ENCODE measurements at places on chromosomes 4 and X. TPM values are rescaled to one million over a fixed set of nuclear protein-coding genes. Genes with fewer than 3 reads are reported as not detected.

DNA sequence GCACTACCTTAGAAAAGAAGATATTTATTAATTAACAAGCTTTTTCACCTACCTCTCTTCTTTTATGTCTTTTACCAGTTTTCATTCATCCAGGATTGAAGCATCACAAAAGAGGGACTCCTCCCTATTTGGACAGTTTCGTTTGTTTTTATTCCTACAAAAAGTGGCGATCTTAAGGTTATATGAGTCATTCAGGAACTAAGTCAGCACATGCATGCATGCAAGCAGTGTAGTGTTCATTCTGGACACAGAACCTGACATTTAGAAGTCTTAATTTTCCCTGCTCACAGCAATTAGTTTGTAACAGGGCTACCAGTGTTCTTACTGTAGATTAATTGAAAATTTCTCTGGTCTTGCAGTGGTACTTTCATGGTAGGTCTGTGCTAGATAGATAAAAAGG lies 47.9 kb upstream of the QRFPR start:
- DNase-seq: no peak

DNA sequence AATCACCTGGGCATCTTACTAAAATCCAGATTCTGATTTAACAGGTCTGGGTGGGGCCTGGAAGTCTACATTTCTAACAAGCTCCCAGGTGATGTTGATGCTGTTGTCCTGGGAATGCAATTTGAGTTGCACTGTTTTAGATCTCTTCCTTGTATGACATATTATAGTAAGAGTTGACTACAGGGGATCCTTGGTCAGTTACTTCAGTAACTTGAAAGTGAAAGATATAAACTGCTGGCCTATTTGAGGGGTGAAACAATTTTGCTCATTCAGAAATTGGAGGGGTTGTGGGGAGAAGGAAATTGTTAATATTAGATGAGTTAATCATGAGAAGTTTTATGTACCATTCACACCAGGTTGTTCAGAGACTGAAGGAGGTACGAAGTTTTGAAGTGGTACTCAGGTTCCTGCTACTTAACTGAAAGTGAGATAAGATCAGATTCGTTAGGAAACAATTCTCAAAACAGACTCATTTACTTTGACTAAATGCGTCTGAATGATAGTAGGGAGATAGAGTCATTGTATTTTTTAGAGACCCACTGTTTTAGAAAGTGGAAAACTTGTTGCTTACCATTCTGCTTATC lies 12.5 kb downstream of the SH2D1A start:
- no peak for DNase-seq

- DNase-seq: no peak
Observed at GRCh38 chr4:1136048-1136447, 22.7 kb upstream of the RNF212 start.

DNA sequence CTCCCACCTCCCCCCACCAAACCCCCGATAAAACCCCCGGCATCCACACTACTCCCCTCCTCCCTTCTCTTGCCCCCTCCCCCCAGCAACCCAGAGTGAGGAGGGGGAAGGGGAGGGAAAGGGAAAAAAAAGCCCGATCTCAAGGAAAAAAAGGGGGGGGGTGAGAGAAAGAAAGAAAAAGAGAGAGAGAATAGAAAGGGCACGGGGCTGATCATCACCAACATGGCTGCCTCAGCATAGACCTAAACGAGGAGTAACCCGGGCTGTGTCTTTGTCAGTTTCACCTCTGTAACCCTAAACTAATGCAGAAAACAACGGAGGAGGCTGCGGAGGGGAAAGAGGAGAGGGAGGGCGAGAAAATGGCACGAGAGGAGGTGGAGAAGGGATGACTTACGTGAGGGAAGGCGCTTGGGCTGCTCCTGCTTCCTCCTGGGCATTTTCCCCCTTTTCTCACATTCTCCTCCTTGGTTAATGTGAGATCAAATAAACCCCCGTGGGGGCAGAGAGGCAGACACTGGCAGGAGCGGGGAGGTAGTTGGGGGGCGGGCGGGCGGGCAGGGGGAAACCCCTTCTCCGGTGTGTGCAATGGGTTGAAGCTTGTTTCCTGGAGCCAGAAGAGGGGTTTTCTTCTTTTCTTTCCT lies 532 bp downstream of the ZNF827 start:
- DNase-seq: peak; percentile 56

DNA sequence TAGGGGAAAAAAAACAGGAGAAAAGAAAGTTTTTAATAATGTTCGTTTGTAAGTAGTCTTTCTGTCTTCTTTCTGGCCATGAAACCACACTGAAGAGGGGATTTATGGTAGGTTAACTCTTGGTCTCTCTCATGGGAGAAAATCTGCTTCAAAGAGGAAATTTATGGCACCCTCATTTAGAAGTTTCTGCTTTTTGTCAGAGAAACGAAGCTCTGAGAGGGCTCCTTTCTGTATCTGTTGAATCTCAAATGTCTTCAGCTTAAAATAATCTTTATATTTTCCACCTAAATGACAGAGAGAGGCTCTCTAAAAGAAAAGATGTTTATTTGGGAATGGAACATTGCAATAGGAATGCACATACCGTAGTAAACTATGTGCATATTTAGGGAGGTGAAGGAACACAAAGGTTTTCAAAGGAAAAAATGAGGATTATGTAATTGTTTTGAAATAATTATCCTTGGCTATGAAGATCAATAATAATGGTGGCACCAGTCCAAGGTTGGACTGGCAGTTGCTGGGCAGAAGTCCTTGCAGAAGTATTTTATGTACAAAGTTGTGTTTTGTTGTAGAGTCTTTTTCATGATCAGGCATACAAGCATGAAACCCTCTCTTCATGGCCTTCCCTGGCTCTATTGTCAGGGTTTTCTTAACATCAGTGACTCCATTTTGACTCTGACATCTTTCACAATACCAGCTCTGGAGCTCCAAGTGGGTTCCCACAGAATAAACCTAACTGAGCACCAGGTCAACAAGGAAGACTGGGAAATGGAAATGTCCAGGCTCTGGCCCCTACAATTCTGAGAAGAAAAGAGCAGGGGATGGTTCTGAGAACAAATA lies 53.0 kb upstream of the HPSE start:
- DNase-seq: no peak

DNA sequence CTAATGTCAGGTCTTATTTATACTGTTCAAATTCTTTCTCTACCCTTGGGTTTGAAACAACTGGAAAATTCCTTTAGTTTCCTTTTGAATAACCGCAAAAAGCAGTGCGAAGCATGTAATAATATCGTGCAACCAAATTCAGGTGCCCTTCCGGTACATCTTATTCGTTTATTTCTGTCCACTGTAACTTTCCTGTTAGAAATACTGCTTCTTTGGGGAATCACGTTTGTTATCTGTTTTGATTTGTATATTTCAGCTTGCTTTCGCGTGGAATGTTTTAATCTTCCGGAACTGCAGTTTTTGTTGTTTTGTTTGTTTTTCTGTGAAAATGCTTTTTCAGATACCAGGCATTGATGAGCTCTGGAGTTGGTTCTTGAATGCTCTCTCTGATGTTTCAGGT lies 85.7 kb upstream of the HPRT1 start:
- no peak for DNase-seq

DNA sequence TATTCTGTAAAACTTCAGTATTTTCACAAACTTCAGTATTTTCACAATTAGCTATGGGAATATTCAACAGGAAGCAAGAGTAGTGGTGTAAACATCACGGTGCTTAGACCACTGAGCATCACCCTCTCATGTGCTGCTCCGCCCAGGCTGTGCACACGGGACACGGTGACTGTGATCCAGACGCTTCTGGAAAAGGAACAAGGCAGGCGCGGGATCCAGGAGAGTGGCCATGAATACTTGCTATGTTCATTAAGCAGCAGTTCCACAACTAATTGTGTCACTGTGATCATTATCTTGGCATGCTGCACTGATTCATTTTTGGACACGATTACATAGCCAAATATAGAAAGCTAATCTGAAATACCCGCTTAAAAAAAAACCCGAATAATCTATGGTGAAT lies 19.6 kb upstream of the FAT1 start:
- DNase-seq: no peak

DNA sequence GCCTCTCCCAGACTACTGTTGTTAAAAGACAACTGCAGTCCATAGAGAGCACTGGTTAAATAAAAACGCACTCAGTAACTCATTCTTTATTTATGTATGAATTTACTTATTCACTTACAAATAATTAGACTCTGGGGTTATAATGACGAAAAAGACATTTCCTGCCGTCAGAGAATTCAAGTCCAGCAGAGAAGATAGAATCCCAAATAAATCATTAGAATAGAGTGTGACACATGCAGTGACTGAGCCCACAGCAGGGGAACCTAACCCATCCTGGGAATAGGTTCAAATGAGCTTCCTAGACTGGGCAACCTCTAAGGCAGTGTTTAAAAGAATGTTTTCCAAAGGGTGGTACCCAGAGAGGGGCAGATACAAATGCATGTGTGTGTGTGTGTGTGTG lies 53.9 kb downstream of the FGFBP1 start:
- DNase-seq: no peak

GRCh38 chr4:888029-888428 lies 44.1 kb downstream of the GAK start:
- no peak for DNase-seq

DNA sequence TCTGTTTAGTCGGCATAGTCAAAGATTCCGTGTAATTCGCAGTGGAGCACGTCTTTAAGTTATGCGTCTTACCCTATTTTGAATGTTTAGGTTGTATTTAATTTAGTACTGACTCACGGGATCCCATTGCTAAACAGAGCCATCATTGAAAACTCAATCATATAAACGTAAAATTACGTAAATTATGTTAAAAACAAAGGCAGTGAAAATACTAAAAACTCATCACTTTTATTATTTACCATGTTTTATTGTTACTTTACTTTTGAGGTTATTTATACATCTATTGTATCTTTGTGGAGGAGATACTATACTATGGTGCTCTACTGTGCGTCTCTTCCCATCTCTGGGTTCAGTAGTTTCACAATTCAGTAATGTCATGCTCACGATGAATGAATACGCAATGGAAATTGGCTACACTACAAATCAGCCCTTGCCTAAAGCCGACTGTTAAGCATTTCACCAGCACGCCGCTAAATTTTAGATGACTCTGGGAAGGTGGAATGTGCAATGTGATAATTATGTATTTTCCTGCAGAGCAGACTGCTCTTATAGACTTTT lies 944 bp downstream of the FUNDC2 start:
- DNase-seq: no peak

Gene RASSF6
- polyA plus RNA-seq: 0.52 TPM

Gene RTL9
- polyA plus RNA-seq: not detected

Gene UBE2K
- 60.0 TPM for polyA plus RNA-seq
